ENCODE measurements at places on chromosomes 5 and 9.

DNA sequence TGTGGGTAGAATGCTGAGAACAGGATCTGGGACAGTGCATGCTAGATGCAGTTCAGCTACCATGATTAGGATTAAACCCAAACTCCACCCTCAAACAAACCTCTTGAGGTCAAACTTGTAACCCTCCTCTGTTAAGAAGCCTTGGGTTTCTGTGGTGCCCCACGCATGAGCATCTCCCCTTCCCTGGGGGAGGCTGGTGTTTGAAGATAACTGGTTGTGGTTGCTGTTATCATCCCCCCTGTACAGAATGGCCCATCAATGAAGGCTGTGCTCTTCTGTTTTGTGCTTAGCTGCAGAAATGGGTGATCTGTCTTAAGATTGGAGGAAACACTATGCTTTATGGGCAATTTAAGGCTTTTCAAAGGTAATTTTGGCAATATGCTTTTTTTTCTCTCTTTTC, 4.4 kb upstream of the DAB2IP start:
- DNase-seq: no peak

DNA sequence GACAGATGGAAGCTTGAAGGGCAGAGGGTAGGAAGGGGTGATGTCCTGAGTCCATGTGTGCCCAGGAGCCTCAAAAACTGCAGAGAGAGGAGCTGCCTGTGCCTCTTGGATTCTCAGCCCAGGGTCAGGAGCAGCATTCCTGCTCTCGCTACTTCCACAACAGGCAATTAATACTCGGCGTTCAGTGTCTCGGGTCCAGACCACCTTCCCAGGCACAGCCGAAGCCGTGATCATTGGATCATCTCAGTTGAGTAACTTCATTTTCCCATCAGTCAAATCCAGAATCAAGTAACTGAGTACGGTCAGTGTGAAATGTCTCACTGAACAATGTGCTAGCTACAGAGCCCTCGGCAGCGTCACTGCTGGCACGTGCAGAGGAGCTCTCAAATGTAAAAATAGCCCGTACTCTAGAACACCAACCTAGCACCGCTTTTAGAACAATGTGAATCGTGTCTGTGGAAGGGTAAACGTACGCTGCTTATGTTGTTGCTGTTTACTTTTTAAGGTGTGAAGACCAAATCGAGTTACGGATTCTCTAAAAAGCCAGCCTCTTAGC, 63.5 kb upstream of the IRX4 start:
- no peak for DNase-seq

GRCh38 chr5:149108651-149109280, 32.5 kb upstream of the ABLIM3 start:
- no peak for DNase-seq

GRCh38 chr9:110192531-110193261, 15.3 kb downstream of the C9orf152 start:
- no peak for DNase-seq

GRCh38 chr5:56206126-56206910, 26.8 kb downstream of the ANKRD55 start:
- no peak for DNase-seq

DNA sequence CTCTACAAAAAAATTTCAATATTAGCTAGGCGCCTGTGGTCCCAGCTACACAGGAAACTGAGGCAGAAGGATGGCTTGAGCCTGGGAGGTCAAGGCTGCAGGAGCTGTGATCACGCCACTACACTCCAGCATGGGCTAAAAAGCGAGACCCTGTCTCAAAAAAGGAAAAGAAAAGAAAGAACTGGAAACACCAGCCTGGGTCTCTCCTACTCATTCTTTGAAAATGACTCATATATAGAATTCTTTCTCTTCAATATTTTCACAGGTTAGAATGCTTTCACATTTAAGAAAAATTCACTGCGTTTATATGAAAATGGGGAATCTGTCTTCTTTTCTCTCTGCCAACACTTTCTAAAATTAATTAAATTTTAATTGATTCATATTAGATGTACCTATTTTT, 115.6 kb downstream of the TRPM6 start:
- DNase-seq: no peak

DNA sequence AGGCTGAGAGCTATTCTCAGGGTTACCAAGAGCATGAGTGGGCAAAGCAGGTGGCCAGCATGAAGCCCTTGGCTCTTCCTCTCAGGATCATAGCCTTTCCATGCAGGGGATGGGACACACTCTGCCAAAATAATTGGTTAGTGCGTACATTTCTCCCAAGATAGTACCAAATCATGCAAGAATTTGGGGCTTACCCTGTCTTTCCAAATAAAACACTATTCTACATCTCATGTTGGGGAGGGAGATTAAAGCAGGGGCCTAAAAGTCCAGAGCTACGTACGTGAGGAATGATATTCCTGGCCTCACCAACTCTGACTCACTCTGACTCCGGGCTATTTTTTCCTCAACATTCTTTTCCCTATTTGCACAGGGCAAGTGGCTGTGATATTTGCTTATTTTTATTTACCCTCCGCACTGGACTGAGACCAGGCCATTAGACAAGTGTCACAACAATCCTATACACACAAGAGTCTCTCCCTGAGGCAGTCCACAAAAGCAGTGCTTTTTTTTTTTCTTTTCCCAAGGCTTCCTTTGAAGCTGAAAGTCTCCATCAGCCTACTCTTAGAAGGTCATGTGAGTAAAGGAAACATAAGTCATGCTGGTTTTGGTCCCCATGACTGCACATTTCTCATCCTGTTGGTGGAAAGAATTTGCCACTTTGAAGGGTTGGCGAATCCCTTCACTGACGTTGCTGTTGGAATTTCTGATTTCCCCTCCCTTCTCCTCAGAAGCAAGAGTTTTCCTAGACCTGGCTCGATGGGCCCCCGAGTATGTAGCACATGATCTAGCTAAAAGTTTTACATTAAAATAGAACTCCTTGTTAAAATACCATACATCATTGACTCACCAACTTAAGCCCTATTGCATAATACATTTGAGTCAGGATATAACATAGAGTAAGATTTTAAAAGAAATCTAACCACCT, 40.0 kb downstream of the TMEM252 start:
- no peak for DNase-seq

DNA sequence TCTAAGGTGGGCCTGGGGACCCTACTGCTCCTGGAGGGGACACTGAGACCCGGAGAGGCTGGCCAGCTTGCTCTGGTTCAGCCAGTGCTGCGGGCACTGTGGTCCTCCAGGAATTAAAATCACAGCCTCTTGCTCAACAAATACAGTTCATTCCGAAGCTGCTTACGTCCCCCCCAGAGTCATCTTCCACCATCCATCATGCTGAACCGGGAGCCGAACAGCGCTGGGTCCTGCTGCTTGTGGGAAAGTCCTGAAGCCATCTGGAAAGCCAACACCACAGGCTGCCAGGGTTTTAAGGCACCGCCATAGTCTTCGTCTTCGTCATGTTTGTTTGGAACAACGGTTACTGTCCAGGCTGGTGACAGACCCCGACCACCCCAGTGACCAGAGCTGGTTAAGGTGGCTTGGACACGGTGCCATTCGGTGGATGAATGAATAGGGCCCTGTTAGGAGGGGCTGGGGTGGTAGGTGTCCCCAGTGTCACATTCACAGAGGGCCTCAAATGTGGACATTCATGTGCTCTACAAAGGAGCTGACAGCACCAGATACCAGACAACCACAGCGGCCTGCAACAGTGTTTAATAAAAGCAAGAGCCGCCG, 81.6 kb upstream of the PHYKPL start:
- DNase-seq: no peak

DNA sequence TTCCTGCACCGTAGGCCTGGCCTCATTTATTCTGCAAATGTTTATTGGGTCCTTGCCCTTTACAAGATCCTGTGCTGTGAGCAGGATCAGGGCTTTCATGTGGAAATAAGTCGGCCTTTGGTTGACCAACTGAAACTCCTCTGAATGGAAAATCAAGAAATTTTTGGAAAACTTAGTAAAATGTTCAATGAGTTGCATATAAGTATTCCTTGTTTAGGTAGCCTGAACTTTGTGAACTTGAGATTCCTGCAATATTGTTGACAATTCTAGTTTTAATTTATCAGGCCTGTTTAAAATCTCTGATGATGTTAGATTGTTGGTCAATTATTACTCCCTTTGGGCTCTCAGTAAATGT, 1.1 kb downstream of the MAML1 start:
- DNase-seq: no peak

DNA sequence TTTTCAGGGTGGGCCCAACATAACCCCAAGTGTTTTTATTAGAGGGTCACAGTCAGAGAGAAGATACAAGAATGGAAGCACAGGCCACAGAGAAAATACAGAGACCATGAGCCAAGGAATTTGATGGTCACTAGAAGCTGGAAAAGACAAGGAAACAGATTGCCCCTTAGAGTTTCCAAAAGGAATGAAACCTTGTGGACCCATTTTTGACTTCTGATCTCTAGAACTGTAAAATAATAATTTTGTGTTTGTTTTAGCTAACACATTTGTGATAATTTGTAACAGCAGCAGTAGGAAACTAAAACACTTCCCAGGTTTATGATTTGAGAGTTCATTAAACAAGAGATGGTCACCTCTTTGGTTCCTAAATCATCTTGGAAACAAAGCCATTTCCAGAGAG, 21.8 kb downstream of the CDKN2A start:
- DNase-seq: no peak

DNA sequence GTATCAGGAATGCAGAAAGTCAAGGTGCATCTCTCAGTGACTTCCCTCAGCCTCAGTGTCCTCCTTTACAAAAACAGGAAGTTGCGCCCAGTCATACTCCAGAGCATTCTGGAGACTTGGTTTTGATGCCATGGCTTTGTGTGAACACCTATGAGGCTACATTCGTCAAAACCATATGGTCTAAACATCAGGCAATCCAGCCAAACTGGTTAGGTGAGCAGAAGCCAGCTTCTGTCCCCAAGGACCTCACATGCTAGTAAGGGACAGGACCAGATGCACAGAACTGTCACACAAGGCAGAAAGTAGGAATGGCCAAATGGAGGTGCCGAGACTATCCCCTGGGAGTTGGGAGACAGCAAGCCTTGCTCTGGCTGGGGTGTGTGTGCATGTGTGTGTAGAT, 217.2 kb downstream of the MELK start:
- no peak for DNase-seq

DNA sequence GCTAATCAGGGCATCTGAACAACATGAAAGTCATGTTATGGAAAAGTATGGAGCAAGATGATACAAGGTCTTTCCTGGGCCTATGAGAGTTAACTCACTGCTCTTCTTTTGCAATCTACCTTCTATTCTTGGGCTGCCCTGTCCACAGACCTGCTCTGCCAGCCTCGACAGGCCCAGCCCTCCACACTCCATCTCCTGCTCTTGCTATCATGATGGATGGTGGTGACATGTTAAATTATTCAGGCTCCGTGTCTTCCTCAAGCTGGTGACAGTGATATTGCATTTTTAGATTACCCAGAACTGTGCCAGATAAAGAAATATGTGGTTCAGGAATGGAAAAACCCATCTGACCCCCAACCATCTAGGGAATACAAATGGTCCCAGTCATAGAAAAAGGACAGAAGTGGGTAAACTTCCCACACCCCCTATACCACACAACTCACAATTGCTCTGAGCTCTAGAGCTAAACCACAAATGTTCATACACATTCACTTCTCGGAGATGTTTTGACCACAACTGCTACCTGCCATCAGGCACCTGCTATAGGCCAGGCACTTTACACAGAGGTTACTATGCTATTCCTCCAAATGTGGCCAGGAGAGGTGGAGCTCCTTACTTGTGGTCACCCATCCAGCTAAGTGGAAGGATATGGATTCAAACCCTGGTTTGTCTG, 311.3 kb downstream of the ASTN2 start:
- DNase-seq: no peak

DNA sequence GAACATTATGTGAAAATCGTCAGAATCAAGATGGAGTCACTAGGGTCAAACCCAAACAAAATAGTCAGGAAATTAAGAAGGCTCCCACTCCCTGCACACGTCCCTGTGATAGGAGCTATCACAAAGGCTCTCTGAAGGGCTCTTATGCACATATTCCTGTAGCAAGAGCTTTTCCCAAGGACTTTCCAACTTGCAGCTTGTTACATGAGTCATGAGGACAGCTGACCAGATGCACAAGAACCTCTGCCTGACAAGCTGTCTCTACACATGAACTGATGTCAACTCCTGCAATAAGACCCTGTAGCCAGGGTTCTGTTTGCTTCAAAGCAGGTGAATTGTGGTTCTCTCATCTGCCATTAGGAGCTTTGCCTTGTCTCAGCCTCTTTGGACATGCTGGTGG, 122.4 kb downstream of the OLFM1 start:
- no peak for DNase-seq

DNA sequence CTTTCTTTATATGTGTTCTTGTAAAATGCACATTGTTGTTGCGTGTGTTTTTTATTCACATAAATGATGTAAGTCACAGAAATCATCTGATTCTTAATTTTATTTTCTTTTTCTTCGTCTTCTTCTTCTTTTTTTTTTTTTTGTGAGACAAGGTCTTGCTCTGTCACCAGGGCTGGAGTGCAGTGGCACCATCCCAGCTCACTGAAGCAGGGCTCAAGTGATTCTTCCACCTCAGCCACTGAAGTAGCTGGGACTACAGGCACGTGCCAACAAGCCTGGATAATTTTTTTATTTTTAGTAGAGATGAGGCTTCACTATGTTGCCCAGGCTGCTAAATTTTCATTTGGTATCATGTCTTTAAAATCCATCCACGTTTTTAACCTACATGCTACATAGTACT, 28.5 kb upstream of the FANCC start:
- no peak for DNase-seq

DNA sequence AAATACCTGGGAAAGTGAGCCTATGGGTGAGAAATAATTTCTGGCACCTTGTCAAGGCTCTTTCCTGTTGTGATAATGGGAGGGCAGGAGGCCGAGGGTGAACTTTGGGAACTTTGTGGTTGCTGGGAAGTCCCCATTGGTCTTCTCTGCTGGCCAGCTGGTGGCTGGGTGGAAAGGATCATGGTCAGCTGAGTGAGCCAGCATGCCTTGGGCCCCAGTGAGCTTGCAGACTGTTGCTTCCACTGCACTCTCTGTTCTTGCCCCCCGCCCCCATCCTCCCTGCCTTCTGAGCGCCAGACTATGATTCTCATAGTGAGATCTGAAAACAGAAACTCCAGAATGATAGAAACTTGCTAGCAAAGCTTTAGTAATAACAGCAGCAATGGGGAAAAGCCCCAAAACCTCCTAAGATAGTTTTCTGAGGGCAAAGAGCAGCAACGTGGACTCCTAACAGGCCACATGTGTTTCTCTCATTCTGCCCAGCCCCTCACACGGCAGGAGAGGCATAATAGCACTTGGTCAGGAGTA, 139.2 kb upstream of the SMARCA2 start:
- peak; percentile 15 for DNase-seq

- no peak for DNase-seq
Measured at GRCh38 chr5:155154973-155155372, 141.4 kb downstream of the KIF4B start.

Measured in activated CD4-positive, CD25-positive, alpha-beta regulatory T cell treated with anti-CD3 and anti-CD28 coated beads, Interleukin-2, amount 50 U/mL, for 16 hours (primary cell).